Central memory CD8-positive, alpha-beta T cell (primary cell): ENCODE measurements at places on chromosomes 4 and X.

- no peak for DNase-seq
Observed at GRCh38 chr4:72846280-72847111, 223.0 kb downstream of the COX18 start.

DNA sequence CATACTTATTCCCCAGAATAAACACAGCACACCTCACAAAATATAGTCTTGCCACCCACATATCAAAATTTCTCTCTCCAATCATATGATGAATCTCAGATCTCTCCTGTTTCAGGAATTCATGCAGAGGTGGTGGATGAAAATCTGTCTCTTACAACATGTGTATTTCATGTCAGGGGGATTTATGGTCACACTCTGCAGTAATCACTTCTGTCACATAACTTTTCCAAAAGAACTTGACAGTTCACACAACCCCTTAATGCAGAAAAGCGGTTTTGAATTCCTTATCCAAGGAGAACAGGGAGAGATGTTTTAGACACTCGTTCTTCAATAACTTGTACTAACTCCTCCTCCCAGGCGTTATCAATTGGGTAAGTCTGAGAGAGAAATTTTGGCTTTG lies 180.5 kb upstream of the ETNPPL start:
- DNase-seq = no peak

DNA sequence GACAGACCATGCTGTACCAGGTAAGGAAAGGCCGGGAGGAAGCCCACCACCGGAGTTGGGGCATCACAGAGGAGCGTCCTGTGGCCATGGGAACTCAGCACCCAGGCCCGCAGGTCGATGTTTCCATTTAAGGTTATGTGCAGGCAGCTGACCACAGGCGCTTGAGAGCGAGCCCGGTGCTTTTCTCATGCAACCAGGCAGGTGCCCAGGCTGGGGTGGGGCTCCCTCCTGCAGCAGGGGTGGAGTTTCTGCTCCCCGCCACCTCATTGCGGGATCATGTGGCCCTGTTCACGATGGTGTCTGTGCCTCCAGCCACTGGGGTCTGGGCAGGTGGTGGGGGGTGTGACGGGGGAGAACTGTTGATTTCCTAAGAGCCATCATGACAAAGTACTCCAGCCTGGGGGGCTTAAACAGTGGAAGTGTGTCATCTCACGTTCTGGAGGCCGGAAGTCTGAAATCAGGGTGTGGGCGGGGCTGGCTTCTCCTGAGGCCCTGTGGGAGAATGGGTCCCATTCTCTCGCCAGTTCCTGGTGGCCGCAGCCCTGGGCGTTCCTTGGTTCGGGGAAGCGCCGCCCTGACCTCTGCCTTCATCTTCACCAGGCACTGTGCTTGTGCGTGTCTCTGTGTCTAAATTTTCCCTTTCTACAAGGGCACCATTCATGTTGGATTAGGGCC lies 60.9 kb downstream of the CPZ start:
- no peak for DNase-seq

DNA sequence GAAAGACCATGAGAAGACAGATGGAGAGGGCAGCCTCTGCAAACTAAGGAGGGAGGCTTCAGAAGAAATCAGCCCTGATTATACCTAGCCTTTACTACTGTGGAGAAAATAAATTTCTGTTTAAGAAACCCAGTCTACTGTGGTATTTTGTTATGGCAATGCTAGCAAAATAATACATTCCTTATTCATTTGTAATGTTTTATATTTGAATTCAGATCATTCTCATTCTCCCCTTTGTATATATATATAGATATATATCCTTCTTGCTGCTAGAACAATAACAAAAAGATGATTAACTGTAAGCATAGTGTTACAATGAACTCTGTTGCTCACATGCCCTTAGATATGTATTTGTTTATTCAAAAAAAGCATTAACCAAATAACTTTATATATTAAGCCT lies 22.5 kb downstream of the DMD start:
- no peak for DNase-seq

DNA sequence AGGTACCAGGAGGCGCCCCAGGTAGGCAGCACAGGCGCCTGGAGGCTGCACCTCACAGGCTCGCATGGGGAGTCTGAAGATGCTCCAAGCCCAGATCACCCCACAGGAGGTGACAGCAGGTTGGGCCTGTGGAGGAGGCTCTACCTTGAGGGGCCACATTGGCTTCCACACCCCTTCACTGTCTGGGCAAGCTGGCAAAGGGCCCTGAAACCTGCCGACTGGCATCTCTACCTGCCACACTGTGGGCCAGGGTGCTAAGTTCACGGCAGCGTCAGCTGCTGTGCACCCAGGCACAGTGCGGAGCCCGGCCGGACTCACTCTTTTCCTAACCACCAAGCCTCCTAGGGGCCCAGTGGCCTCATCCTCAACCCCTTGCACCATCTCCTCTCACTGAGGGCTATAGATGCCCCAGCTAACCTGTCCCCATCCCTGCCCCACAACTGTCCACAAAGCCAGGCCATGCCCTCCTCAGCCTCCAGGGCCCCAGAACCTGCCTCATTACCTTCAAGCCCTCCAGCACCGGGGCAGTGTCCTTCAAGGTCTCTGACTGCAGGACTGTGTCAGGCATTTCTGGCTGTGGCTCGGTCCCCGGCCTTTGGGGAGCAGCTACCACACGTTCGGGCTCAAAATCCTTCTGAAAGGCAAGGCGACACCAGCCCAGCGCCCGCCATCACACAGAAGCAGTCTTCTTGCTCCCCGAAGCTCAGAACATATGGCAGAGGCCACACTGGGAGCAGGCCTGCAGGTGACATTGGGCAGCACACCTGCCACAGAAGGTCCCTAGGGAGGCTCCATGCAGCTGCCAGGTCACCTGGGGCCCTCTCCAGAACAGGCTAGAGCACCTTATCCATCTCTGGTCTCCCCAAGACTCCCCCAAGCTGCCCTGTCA lies 28.8 kb downstream of the FGFR3 start:
- DNase-seq = no peak

GRCh38 chrX:149516604-149517003 lies 11.5 kb upstream of the IDS start:
- no peak for DNase-seq

GRCh38 chrX:53798281-53798680 lies 111.8 kb upstream of the HUWE1 start:
- no peak for DNase-seq

DNA sequence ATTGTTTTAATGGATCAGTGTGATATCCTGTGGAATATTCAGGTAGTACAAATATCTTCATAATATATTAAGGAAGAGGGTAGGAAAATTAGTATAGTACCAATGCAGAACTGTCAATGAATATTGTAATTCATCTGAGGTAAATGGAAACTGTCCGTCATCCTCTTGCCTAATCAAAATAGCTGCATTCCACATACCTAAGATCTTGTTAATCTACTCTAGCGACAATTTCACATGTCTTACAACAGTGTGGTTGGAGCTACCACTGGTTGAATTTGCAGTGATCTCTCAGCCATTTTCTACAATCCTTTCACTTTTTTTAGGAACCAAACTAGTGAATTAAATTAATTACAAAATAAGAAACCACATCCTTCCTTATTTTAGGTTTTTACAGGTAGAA lies 117.5 kb downstream of the PCDH18 start:
- no peak for DNase-seq

GRCh38 chr4:174928575-174929253 lies 10.6 kb downstream of the ADAM29 start:
- no peak for DNase-seq

DNA sequence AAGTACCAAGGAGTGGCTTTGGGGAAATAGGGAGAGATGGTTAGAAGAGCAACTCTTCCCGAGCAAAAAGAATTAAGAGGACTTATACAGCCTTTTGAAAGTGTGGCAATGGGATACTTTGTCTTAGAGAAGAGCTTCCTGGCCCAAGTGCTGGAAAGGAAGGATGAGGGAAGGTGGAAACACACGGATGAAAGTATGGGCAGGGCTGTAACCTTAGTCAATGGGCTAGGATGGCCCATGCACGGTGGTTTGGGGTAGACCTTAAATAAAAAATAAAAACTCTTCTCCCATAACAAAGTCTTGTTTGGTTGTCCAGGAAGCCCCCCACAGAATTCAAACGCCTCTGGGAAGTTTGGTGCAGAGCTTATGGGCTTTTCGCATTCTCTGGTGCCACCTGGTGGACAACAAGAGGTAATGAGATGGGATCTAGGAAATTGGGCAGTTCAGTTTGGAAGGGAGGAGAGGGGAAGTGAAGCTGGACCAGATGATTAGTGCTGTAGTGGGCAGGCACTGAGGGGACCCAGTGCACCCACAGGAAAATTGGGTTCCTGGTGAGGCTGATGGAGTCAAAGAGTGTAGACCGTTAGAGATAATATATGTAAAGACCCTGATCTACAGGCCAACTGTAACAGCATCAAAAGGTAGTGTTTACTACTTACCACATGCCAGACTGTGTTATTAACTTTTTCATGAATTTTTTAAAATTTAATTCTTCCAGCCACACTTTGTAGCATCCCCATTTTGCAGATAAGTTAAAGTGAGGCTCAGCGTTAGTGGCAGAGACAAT lies 13.8 kb upstream of the ENOX2 start:
- no peak for DNase-seq

GRCh38 chrX:119887721-119888425 lies 7.8 kb upstream of the AKAP14 start:
- DNase-seq = no peak
